T-helper 17 cell (primary cell): ENCODE measurements at places on chromosomes 2 and 18. TPM values are rescaled to one million over a fixed set of nuclear protein-coding genes. Genes with fewer than 3 reads are reported as not detected.

The IL1R2 gene
- total RNA-seq: 1.9 TPM

The CCDC148 gene
- total RNA-seq: not detected

The OSR1 gene
- not detected for total RNA-seq

DNA sequence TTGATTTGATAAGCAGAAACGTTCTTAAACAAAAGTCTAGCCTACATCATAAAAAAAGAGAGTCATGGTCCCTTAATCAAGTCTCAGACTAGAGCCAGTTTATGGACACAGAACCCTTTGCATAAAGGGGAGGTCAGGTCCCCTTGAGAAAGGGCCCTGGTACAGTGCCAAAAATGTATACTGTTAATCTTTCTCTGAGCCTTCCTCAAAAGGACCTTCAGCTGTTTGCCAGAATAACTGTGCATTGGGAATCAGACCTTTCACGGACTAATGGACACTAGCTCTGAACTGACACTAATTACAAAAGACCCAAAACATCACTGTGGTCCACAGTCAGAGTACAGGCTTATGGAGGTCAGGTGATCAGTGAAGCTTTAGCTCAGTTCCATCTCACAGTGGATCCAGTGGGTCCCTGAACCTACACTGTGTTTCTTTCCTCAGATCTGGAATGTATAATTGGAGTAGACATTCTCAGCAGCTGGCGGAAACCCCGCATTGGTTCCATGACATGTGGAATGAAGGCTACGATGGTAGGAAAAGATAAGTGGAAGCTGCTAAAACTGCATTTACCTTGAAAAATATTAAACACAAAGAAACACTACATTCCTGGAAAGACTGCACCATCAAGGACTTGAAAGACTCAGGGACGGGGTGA is 151.4 kb downstream of the TMEFF2 start:
- DNase-seq: no peak

DNA sequence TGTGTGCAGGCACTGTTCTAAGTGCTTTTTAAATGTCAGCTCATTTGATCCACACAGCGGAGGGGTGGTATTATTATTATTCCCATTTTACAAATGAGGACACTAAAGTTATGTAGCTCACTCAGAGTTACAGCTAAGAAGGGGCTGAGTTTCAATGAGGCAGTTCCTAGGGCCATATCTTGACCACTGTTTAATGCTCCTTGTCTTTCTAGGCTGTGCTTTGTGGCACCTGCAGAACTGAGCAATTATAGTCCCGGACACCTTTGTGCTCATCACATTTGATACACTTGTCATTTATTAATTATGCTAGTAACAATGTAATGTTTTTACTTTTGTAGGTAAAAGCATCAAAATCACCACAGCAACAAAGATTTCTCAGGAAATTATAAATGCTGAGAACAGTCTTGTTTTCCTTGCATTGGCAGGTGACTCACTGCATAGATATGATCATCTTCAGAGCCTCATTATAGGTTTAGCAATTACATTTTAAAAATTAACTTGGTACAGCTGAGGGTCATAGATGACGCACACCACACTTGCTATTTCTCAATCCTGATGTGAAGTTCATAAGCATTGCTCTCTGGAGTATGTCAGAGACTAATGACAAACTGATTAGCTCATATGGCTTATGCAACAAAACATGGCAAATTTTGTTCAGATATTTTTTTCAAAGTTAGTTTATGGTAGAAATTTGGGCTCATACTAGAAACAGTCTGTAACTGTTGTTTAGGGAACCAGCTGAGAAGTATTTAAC is 366.8 kb downstream of the TGIF1 start:
- DNase-seq: no peak

GRCh38 chr2:20946468-20946867 is 97.4 kb downstream of the APOB start:
- no peak for DNase-seq

DNA sequence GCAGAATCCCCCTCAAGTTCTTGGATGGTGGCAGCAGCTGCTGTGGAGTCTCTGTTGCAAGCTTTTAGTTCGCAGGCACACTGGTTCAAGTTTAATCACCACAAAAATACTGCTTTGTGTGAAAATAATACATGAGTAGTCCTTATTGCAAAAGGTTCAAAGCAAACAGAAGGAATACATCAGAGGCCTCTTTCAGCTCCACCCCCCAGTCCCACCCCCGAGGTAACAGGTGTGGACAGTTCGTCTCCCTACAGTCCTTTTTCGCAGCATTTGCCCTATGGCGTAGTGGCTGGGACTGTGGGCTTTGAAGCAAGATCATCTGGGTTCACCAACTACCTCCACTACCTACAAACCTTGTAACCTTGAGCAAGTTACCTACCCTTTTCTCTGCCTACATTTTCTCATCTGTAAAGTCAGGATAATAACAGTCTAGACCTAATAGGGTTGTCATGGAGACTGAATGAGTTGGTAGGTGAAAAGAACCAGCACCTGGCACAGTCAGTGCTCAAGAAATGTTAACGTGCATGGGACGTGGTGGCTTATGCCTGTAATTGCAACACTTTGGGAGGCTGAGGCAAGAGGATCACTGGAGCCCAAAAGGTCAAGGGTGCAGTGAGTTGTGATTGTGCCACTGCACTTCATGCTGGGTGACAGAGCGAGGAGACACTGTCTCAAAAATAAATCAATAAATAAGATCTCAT is 61.7 kb downstream of the TCF7L1 start:
- DNase-seq: no peak
